Hepatic stellate cell (primary cell): ENCODE measurements at places on chromosomes 3 and 15.

DNA sequence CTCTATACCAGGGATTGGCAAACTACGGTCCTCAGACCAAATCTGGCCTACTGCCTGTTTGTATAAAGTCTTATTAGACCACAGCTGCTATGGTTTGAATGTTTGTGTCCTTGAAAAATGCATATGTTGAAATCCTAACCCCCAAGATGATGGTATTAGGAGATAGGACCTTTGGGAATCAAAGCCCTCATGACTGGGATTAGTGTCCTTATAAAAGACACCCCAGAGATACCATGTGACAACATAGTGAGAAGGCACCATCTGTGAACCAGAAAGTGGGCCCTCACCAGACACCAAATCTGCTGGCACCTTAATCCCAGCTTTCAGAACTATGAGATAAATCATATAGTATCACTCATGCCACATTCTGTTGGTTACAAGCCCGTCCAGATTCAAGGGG is 7.4 kb downstream of the HMCES start:
- no peak for DNase-seq

DNA sequence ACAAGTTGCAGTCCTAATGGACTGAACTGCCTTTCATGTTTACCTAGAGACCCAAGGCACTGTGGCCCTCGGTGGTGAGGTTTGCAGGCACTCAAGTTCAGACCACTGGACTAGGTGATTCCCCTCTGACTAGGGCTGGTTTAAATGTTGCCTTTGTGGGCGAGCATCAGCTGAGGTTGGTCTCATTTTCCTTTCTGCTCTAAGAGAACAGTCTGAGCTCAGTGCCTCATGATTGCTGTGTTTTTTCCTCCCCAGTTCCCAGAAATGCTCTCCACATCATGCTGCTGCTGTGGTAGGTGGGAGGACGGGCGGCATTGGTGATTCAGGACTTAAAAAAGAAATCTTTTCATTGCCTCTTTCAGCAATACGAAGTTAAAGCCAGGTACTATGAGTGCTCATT is 237.2 kb downstream of the MBNL1 start:
- no peak for DNase-seq

DNA sequence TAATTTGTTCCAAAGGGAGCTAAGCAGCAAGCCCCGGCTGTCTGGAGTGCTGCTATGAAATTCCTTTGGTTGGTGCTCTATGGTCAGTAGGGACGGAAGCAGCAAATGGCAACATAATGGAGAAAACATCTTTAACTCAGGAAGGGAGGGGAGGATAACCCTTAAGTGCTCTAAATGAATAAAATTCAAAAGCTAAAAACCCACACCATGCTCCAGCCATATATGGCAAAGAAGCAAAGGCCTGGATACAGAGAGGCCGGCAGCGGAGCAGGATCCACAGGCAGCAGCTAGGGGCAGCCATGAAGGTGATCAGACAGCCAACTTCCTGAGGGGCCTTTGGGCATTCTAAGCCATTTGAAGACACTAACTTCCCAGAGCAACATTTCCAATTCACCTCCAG is 38.9 kb downstream of the IL17RD start:
- DNase-seq = no peak

- peak; percentile 29 for DNase-seq
Observed at GRCh38 chr3:12400616-12401194, 83.6 kb upstream of the TSEN2 start.

DNA sequence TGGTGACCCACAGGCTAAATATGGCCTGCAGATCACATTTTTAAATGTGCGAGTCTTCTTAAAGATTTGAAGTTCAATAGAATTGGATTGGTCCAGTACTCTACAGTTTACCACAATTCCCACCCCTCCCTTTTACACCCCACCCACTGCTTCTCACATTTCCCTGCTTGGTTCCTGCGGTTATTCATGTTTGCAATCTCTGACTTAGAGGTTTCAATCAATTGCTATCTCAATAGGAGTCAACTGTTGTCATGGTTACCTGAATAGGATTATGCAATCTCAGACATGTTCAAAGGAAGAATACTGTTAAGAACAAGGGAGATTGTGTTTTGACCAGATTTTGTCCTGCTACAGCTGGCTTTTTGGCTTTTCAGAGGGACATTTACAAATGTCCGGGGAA is 4.9 kb upstream of the C3orf49 start:
- no peak for DNase-seq
